ENCODE measurements at places on chromosomes 3 and 15.
A peak's percentile ranks its signal among the peaks of the same experiment; 100 is the strongest.

DNA sequence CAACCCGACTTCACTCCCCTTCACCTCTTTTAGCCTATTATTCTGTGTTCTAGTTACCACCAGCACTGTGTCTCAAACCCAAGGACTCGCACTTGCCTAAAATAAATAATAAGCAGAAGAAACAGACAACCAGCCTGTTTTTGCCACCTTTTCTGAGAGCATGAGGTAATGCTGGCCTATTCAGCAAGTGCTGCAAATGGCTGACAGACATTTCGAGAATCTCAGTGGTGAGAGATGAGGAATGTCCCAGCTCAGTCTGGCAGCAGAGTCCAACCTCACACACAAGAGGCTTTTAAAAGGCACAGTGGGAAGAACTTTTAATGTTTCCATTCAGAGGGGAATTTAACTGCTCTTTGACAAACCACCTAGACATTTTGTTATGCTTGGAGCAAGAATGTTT lies 143.3 kb upstream of the GMNC start:
- DNase-seq, result peak; percentile 2

GRCh38 chr3:141444586-141445285 lies 42.1 kb upstream of the RASA2 start:
- DNase-seq, result peak; percentile 88

DNA sequence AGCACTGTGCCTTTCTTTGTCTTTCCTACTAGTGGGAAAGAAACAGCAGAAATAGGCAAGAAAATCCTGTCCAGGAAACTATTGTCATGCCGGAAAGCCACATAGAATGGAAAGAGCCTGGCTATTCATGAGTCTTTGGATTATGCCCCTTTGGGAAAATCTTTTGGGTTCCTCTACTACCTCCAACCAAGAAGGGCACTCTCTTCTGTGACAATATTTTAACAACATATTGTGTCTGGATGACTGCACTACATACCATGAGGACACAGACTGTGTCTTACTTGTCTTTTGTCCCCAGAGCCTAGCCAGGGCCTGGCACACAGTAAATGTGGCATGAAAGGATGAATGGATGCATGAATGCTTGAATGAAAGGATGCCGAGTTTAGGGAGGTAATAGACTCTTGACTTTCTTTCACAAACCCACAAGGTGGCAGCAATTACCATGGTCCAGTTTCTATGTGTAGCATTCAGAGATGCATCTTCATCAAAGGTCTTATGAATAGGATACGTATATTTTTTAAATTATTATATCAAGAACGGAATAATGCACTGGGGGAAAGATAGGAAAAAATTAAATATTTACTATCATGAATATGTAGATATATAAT lies 30.3 kb downstream of the ARL14 start:
- DNase-seq, result peak; percentile 56

GRCh38 chr3:171407759-171408158 lies 52.4 kb downstream of the TNIK start:
- DNase-seq, result peak; percentile 91

DNA sequence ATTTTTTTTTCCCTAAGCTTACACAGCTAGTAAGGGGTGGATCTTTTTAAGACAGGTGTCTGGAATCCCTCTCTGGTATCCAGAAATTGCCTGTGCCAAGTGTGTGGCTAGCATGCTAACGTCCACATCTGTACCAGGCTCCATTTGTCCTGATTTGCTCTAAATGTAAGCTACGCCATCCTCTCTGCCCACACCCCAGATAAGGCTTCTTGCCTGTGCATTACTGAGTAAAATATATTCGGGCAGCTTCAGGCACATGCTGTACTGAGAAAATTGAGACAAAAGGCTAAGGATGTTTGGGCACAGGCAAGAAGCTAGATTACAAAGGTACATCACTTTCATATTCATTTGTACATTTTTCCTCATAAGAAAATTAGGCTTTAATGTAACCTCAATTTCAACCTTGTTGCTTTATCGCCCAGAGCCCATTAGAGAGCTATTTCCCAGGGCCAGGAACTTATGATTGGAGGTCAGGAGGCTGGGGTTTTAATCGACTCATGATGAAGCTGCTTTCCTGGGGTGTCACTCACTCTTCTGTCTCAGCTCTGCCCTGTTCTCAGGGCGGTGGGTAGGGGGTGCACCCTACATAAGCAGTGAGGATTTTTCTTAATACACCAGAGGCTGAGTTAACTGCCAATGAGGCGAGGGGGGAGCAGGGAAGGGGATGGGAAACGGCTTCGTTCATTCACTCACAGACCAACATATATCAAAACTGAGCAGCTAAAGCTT lies 106.3 kb downstream of the RORA start:
- DNase-seq, result peak; percentile 47

- peak; percentile 99 for DNase-seq
These were observed 10.6 kb downstream of the CISH start for GRCh38 chr3:50600841-50601591.

GRCh38 chr15:63938486-63939061 lies 104.8 kb upstream of the HERC1 start:
- DNase-seq, result peak; percentile 14

GRCh38 chr3:140386357-140387100 lies 291.3 kb upstream of the TRIM42 start:
- DNase-seq, result no peak
